ENCODE measurements at places on chromosomes 11 and 22.

DNA sequence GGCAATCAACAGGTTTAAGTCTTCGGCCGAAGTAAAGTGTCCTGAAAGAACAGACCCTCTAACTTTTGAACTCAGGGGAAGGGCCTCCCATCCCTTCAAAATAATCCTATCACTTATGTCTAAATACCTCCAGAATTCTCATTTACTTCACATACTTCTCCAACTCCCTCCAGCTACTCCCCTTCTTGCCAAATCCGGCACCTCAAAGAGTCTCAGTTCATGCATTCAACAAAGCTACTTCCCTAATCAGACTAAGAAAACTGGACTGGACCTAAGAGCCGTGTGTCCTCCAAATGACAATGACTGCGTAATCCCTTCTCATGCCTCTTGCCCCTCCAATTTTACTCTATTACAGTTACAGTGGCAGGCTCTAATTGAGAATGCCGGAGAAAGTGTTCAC lies 1.3 kb downstream of the DDB1 start:
- no peak for DNase-seq

DNA sequence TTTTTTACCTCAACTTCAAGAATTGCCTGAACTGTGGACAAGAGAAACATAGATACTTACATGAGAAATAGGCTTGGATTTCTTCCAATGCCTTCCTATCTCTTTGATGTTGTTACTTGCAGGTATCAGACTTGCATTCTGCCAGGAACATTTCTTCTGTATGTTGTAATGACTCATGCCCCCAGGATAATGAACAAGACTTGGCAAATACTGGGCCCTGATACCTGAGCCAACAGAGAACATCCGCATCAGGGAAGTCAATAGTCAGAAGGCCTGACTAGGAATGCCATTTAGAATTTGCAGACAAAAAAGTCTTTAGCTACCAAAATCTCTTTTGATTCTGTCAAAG lies 273.7 kb upstream of the KIRREL3 start:
- DNase-seq = no peak

GRCh38 chr22:45760682-45761081 lies 89.0 kb downstream of the ATXN10 start:
- no peak for DNase-seq

- DNase-seq = no peak
Observed at GRCh38 chr11:541433-541885, 4.1 kb downstream of the LRRC56 start.

DNA sequence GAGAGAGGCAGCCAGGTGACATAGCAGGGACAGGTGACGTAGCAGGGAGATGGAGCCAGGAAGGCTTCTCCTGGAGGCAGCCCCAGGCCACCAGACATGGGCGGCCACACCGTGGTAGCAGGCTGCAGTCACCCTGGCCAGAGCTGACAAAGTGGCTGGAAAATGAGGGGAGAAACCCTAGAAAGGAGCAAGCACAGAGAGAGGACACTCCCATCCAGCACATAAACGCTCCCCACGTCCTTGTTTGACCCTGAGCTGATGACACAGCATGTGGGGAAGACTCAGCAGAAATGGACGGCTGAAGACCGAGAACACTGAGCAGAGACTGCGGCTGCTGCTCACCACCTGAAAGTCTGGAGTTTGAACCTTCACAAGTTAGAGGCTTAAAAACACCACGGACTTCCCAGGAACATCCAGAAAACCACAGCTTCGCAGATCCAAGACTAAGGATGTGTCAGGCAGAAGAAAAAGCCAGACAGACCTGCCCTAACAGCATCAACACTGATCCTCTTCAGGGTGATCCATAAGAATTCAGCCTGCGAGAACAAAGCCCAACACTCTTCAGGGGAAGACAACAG lies 28.7 kb downstream of the DRD4 start:
- no peak for DNase-seq

DNA sequence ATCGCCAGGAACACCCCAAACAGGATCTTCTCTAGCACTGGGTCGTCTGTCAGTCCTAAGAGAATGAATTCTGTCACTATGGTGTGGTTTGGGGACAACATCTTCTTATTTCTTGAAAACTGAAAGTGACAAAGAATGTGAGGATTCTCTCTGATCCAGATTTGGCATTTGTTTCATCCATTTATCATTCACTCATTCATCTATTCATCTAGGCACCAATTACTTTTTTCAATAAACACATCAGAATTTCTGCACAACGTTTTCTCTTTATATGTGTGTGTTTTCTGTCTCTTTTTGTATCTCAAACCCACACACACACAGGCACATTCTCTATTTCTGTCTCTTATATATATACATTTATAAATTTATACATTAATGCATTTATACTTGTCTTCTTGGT lies at the start of gene OR5M10:
TSS of gene OR5M10 (minus strand) at position 101 of the 400 bp plus-strand sequence. CDS start at position 101, 0 bp downstream.
- no peak for DNase-seq

- DNase-seq = no peak
Observed at GRCh38 chr22:33570110-33570509, 350.2 kb downstream of the LARGE1 start.

- DNase-seq = peak; percentile 89
Observed at GRCh38 chr11:70788248-70789022, 390.1 kb downstream of the CTTN start.

- no peak for DNase-seq
Observed at GRCh38 chr22:45817745-45818423, 146.2 kb downstream of the ATXN10 start.

GRCh38 chr22:29842740-29843139 lies 4.7 kb upstream of the ASCC2 start:
- peak; percentile 38 for DNase-seq

Data from H54 (cell line).